ENCODE measurements at places on chromosomes 1 and 21.

DNA sequence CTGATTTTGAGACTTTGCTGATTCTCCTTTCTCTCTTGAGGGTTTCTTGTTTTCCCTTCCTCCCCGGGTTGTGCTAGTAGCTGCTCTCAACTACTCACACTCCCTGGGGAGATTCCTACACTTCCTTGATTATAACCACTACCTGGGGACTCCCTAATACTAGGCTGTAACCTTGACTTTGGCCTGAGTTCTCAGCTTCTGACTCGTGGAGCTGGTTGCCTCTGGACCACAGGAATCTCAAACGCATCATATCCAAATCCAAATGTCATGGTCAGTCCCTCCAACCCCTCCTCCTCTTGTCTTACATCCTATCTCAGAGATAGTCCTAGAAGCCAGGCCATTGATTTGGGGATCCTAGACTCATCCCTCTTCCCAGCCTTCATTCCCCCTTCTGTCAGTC, 12.0 kb downstream of the MOV10 start:
- DNase-seq, result no peak

- no peak for DNase-seq
Observed at GRCh38 chr1:33341190-33341589, 20.3 kb upstream of the A3GALT2 start.

DNA sequence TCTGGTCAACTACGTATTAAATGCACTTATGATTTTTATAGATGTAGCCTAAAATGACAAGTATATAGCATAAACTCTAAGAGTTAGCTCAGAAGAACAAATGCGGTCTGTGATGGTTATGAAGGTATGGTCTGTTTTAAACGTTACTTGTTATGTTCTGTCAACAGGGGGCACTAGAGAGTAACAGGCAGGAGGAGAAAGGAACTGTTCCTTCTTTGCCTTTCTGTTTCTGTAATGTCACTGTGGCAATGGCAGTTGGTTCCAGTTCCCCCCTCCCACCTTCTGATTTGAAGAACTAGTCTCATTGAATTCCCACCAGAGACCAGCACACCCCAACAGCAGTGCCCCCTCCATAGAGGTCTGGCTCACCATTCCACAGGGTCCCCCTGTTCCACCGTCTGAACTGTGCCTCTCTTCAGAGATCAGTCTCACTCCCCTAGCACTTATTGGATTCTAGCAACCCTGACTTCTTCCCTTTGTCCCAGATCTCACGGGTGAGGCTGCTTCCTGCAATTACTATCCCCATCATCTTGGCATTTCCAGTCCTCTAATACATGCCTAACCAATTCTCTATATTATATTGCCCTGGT, 14.0 kb downstream of the KRTAP24-1 start:
- peak; percentile 46 for DNase-seq

- no peak for DNase-seq
Observed at GRCh38 chr1:241611063-241611462, 29.1 kb downstream of the CHML start.

GRCh38 chr21:21163904-21164303, 165.7 kb downstream of the NCAM2 start:
- DNase-seq, result no peak

DNA sequence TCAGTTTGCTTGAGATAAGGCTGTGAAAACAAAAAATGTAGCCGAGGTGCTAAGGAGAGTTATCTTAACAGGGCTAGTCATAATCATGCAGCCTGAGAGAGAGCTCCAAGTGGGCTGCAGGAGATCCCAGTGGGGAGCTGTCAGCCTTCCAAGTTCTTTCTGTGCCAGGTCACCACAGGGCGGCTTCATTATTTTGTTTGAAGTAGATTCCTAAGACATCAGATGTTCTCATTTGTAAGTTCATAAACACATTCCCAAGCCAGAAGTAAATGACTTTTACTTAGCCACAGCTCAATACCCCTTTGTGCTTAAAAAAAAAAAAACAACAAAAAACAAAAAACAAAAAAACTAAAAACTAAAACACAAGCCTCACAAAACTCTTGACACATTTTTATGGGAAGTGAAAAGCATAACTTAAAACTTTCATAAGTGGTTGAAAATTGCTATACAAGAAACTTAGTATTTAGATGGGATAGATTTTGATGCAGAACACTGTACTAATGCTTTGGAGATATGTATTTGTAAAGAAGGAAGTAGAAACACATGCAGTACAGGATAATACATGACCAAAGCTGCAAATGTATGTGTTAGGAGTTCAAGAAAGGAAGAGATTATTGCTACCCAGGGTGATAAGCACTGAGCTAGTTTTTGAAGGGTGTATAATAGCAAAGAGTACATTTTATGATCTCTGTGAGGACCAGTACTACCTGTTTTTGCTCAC, 8.6 kb downstream of the CDC14A start:
- DNase-seq, result no peak

DNA sequence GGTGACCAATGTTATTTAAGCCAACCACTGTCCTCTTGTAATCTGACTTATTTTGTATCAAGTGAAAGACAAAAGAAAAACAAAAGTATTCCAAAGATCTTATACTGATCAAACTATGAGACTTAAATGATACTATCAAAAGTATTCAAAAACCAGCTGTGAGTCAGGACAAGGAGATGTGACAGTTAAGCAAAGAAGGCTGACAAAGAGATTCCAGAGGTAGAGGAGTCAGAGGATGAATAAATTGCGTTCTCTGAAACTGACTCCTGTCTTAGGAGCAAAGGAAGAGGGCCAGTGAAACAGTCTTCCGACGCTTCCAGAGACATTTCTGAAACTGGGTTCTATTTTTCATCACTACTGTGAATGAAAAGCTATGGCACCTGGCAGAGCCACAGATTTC, 20.9 kb downstream of the TMEM50B start:
- DNase-seq, result no peak

DNA sequence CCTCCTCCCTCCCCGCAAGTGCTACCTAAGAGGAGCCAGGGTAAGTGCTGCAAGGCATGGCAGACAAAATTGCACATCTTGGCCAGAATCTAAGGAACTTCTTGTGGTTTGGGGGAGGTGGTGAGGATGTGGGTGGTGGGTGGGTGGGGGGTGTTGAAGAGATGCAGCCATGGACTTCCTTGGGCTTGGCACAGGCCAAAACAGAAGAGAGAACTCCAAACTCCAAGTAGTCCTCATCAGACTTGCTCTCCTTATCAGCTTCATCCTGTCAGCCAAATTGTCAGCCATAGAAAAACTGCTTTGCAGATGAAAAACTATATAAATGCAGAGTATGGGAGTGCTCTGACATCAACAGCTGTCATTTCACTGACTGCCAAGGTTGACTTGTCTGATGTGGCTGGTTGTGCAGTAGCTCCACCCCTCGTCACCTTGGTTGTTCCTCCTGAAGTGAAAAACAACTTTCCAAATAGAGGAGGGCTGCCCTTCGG, 7.1 kb downstream of the AMIGO1 start:
- no peak for DNase-seq

DNA sequence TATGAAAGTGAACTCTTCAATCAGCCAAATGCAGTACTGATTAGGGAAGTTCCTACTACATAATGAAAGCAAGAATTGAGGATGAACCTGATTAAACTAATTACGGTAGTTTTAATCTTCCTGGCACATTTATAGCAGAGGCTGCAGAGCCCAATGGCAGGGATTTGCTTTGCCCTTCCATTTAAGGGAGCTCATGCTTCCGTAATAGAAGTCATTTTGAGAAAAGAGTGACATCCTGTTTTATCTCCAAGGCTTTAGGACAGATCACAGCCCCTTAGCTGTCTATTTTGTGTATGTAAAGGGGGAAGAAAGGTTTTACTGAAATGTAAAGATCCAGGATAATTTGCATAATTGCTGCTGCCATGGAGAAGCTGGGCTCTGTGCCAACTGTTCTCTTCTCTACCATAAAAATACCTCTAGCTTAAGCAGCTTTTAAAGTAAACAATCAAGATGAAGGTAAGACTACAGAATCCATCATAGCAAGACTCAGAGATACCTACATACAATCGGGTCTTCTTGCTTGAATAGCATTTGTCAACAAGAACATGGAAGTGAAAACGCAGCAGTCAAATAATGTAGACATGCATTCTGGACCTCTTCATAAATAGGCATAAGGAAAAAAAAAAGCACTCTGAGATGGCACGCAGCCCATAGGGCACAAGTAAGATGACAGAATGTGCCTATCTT, 62.5 kb downstream of the ASH1L start:
- DNase-seq, result no peak

GRCh38 chr1:31571340-31572295, 4.7 kb upstream of the TINAGL1 start:
- DNase-seq, result no peak

- DNase-seq, result no peak
Observed at GRCh38 chr1:78043436-78043835, 2.3 kb upstream of the GIPC2 start.

DNA sequence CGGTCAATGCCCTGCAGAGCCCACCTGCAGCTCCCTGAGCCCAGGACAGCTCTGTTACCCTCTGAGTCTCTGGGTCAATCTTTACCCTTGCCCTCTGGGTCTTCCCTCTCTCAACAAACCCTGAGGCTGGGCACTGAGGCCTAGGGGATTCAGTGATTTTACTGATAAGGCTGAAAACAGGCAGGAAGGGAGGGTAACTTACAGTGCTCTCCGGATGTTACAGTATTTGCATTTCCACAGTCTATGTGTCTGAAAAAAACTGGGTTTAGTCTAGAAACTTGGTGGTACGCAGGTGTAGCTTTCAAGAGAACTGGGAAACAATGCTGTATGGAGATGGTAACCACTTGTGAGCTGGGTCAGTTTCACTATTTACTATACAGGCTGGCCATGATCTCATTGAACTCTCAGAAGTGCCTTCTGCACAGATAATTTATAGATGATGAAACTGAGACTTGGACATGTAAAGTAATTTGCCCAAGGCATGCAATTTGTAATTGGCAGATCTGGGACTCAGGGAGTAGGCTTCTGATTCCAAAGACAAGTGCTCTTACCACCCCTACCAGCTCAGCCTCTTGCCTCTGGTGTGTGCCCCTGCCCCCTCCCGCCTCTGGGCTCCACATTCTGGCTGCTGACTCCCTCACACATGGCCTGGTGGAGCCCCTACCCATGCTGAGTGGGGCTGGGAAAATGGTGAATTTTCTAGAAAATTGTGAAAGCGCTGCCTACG, 48.8 kb downstream of the TENT5C start:
- DNase-seq, result no peak

GRCh38 chr21:31964692-31965091, 91.9 kb downstream of the HUNK start:
- no peak for DNase-seq

DNA sequence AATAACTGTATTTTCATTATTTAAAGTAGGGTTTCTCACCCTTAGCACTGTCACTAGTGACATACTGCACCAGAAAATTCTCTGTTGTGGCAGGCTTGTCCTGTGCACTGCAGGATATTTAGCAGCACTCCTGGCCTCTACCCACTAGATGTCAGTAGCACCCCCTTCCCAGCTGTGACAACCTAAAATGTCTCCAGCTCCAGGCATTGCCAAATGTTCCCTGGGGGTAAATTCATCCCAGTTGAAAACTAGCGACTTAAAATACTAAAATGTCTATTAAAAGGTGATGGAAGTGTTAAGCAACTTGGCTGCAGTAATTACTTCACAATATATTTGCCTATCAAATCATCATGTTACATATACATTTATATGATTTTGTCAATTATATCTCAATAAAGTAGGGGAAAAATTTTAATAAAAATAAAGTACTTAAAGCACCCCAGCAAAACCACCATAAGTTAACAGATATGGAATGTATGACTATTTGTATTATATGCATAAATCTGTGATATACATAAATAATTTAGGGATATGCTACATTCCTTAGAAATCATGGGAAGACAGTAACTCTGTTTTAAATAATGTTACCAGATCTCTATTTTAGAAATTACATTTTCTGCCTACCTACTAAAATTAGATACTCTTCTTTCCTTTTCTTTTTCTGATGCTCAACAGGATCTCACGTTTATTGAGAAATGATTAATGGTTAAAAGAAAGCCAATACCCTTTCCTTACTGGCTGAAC, 74.6 kb downstream of the ARID4B start:
- DNase-seq, result peak; percentile 72

- DNase-seq, result no peak
Observed at GRCh38 chr1:15531682-15532081, 5.0 kb downstream of the DNAJC16 start.
